ENCODE measurements at places on chromosomes 7 and 10. TPM values are rescaled to one million over a fixed set of nuclear protein-coding genes. Genes with fewer than 3 reads are reported as not detected.

DNA sequence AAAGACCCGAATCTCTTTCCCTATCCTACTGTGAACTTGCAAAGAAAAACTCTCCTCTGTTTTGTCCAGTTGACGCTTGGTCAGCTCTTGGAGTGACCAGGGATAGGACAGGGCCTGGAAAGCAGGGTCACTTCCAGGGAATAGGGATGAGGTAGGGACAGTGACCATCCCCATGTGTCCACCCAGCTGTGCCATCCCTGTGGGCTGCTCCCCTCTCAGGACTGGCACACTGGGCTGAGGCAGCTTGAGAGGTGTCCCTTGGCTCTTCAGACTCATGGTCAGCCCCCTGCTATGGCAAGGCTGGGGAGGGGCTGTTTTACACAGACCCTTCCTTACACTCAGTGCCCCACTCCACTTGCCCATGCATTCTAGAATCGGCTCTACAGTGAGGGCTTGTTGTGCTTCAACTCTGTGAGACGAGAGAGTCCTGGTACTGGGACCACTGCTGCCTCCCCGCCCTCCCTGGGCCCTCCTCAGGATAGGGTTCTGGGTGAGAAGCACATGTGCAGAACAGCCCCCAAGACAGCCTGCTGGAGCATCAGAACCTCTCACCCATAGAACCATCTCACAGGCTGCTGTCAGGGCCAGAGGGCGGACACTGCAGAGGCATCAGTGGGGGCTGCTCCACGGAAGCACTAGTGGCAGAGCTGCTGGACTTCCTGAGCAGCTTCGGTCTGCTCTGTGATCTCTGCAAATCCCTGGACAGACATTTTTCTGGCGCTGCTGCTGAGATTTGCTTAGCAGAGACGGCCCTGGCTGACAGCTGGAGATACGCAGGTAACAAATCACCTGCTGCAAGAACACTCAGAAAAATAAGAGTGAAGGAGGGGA lies 202.8 kb upstream of the CXCL12 start:
- H3K27me3 ChIP-seq, result peaks cover 3% of the 10 kb centered on the region
- no peak overlapping the region for H3K4me3 ChIP-seq
- no peaks in the 10 kb centered on the region for H3K4me1 ChIP-seq
- H3K27ac ChIP-seq, result no peak overlapping the region
- no peak for DNase-seq

Gene ANLN
- 0.47 TPM for total RNA-seq

DNA sequence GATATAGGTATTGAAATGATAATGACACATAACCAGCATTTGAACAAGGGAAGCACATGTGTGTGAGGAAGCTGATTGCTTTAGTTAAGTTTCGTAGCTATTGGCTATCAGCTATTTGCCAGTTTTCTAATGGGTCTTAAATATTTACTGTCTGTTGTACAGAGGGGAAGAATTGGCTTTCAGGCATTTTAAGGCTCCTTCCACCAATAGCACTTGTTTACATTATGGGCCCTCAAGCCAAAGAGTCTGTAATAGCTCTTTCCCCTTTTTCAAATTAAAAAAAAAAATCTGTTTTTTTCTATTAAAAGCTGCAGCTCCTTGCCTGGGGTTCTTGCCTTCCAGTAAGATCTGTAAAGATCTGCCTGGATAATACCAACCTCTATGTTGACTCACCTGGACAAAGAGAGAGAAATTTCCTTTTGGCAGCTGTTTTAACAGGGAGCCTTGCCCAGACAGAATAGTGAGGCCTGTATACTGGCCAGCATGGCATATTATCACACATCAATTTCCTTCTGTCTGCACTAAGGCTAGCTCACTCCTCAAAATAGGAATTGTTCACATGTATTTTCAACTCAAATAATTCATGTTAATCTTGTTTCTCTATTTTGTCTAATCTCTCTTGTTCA lies 104.7 kb upstream of the LRGUK start:
- H3K4me3 ChIP-seq, result no peak overlapping the region
- peaks cover 29% of the 10 kb centered on the region for H3K36me3 ChIP-seq
- H3K27ac ChIP-seq, result no peak overlapping the region
- H3K27me3 ChIP-seq, result no peaks in the 10 kb centered on the region
- no peak for DNase-seq

Gene POLR2J3
- total RNA-seq, result 119 TPM

GRCh38 chr10:86121200-86121599 lies 245.4 kb downstream of the GRID1 start:
- no peaks in the 10 kb centered on the region for H3K36me3 ChIP-seq
- no peak overlapping the region for H3K27ac ChIP-seq
- no peaks in the 10 kb centered on the region for H3K4me1 ChIP-seq
- H3K27me3 ChIP-seq, result peaks cover 6% of the 10 kb centered on the region
- no peak for DNase-seq

DNA sequence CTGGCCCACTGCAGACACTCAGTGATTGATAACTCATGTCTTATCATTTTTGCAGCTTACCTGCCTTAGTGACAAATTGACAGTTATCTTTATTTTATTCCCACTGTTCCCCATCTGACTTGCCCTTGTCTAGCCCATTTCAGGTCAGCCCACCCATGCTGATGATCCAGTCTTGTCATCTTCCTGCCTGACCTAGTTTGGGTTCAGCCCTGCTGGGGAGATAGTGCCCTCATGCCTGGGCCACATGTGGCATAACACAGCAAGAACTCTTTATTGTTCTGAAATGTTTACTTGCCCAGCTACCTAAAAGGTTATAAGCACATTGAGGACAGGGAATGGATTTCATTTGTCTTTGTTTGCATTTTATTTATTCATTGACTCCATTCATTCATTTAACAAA lies 75.6 kb downstream of the ENTPD1 start:
- no peaks in the 10 kb centered on the region for H3K4me1 ChIP-seq
- H3K36me3 ChIP-seq, result no peaks in the 10 kb centered on the region
- no peak for DNase-seq
- H3K27ac ChIP-seq, result no peak overlapping the region
- H3K4me3 ChIP-seq, result no peak overlapping the region

DNA sequence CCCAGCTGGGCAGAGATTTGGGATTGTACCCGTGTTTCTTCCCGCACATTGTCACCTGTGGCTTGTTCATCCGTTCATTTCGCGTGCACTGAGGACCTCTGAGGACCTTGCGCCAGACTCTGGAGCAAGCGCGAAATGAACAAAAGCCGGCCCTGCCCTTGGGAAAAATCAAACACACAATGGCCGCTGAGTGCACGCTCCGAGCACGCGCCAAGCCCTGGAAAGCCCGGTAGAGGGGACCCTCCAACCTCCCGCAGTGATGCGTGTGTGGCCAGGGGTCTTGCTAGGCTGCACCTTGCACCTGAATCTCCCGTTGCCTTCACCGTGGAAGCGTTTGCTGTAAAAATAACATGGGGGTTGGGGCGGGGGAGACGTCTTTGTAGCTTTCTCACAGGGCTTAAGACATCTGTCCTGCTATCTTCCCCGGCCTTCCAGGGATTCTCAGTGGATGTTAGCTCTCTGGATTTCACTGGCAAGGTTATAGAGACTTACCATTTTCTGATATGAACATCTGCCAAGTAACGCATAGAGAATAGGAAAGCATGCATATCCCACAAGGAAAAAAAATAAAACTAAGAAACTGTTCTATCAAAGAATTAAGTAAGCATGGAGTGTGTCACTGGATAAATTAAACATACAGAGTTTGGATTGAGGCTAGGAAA lies 37.3 kb downstream of the ZNF777 start:
- DNase-seq, result no peak
- H3K36me3 ChIP-seq, result no peaks in the 10 kb centered on the region
- peak overlapping the region; percentile 76 for H3K4me3 ChIP-seq
- peaks cover 15% of the 10 kb centered on the region for H3K4me1 ChIP-seq
- H3K27me3 ChIP-seq, result no peaks in the 10 kb centered on the region

DNA sequence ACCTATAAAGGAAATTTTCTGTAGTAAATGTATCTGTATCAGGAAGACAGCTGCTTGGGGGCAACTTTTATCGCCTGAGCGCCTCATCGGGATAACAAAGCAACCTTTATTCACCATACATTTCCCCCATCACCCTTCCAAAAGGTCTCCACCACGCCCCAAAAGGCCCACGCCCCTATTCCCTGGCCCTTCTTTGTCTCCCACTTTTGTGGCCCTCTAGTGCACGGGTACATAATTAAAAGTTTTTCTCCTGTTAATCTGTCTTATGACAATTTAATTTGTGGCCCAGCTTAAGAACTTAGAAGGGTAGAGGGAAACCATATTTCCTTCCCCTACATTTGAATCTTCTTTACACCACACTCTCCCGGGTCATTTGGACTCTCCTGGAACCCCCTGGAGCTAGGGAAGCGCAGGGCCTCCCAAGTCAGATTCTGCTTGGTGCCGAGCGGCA lies 625 bp downstream of the RP9 start:
- H3K36me3 ChIP-seq, result no peaks in the 10 kb centered on the region
- no peak for DNase-seq
- H3K4me3 ChIP-seq, result peak overlapping the region; percentile 86
- H3K27ac ChIP-seq, result peak overlapping the region; percentile 83

DNA sequence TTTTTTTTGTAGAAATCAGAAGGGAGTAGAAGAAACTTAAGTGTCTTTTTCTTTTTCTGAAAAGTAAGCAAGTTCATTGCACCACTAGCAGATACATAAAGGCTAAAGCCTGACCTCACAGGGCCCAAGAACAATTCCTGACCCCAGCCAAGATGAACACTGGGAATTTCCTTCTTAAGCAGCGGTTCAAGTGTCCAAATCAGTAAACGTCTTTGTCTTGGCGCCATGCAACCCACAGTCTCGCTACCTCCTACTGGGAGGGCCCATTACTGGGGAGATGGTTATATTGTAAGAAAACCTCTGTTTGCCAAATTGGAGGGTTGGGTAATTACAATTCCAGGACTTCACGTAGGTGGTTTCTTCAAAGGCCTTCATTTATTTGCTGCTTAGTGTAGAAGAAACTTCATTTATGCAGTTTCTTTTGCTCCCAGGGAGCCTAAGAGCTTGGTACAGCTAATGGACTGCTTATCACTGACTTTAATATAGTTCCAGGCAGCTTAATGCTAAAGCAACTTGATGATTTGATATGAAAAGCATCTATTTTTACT lies 58.3 kb upstream of the ADRB1 start:
- no peak overlapping the region for H3K4me3 ChIP-seq
- peaks cover 11% of the 10 kb centered on the region for H3K4me1 ChIP-seq
- H3K27ac ChIP-seq, result no peak overlapping the region
- H3K36me3 ChIP-seq, result no peaks in the 10 kb centered on the region

Gene CBLL1
- 59.9 TPM for total RNA-seq

Gene MRC1
- 1.3 TPM for total RNA-seq

Gene CLRN3
- total RNA-seq, result not detected

Gene RBM17
- total RNA-seq, result 129 TPM

DNA sequence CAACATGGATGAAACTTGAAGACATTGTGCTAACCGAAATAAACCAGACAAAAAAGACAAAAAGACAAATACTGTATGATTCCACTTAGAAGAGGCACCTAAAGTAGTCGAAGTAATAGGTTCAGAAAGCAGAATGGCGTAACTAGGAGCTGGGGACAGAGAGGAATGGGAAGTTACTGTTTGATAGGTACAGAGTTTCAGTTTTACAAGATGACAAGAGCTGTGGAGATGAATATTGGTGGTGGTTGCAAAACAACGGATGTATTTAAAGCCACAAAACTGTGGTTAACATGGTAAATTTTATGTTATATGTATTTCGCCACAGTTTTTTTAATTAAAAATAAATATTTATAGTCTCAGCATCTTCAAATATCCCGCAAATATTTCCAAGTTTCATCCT lies 64.1 kb upstream of the DIP2C start:
- H3K4me1 ChIP-seq, result no peaks in the 10 kb centered on the region
- H3K4me3 ChIP-seq, result no peak overlapping the region
- no peaks in the 10 kb centered on the region for H3K36me3 ChIP-seq
- peaks cover 8% of the 10 kb centered on the region for H3K27me3 ChIP-seq
- DNase-seq, result no peak
- H3K27ac ChIP-seq, result no peak overlapping the region

Gene PIP
- not detected for total RNA-seq

DNA sequence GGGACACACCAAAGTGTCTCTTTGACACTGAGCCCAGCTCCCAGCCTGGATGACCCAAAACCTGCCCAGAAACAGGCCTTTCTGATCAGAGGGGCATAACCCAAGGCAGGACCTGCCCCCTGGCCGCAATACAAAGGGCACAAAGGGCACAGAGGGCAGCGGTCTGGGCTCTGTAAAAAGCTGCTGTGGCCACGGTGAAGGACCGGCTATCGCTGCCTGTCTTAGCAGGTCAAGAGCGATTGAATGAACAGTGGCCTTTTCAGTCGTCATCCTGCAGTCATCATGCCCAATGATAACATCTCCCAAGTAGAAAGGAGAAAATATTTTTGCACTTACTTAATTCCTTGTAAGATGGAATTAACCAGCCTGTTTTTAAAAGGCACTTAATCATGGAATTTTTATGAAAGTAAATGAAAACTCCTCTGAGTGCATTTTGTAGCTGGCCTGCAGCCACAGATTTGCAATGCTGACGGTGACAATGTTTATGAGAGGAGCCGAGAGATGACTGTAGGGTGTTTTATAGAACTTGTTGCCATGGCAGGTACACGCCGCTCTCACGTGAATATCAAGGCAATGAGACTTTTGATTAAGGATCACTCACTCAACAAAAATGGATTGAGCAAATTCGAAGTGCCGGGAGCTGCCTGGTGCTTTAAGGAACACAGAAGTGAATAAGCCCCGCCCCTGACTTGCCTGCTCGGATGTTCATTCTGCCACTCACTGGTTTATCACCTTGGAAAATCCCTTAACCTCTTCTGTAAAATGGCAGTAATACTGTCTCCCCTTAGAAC lies 47.3 kb upstream of the BHLHA15 start:
- no peaks in the 10 kb centered on the region for H3K27me3 ChIP-seq
- no peak overlapping the region for H3K4me3 ChIP-seq
- no peak overlapping the region for H3K27ac ChIP-seq
- no peak for DNase-seq

DNA sequence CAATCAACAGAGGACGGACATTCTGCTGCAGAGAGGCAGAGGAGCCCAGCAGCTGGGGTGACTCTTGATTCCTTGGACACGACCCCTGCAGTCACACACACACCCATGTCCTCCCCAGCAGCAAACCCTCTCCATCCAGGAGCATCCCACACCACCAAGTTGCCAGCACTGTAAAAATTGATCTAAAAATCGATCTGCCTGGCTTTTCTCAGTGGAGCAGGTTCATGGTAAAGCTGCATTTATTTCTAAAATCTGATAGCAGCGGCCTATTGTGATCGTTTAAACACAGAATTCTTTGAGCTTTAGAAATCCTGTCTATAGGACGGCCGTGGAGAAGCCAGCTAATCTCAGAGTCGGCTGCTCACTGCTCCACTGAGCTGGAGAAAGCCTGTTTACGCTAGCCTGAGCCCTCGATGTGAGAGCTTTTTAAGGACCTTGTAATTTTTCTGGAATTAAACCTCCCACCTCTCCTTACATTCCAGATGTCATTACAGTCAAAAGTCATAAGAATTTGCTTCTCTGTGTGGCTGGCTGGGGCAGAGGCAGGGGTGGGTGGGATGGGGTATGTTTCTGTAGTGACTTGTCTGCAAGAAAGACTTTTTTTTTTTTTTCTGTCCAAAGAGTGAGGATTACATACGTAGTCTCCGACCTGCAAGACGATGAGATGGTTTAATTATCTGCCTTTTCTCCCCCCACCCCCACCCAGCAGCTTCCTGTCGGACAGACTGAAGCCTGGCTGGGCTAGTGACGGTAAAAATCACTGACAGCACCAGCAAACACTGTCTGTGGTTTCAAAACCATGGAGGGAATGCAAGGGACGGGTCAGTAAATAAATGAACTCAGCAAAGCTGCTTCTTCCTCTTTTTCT lies 31.6 kb downstream of the TRIM8 start:
- H3K4me1 ChIP-seq, result peaks cover 57% of the 10 kb centered on the region
- peak overlapping the region; percentile 87 for H3K4me3 ChIP-seq
- H3K36me3 ChIP-seq, result no peaks in the 10 kb centered on the region
- H3K27ac ChIP-seq, result peak overlapping the region; percentile 93
- no peak for DNase-seq
- no peaks in the 10 kb centered on the region for H3K27me3 ChIP-seq

Data from naive thymus-derived CD8-positive, alpha-beta T cell (primary cell).